Activated naive CD8-positive, alpha-beta T cell treated with anti-CD3 and anti-CD28 coated beads for 36 hours (primary cell): ENCODE measurements at places on chromosomes 12 and 14. TPM values are rescaled to one million over a fixed set of nuclear protein-coding genes. Genes with fewer than 3 reads are reported as not detected.

- H3K27ac ChIP-seq: no peak overlapping the region
- no peaks in the 10 kb centered on the region for H3K27me3 ChIP-seq
- no peak for DNase-seq
- no peaks in the 10 kb centered on the region for H3K4me1 ChIP-seq
- H3K4me3 ChIP-seq: no peak overlapping the region
Measured at GRCh38 chr12:118432812-118433545, 56.6 kb downstream of the SUDS3 start.

GRCh38 chr14:41604721-41605531, 1.8 kb upstream of the LRFN5 start:
- peak; percentile 0 for DNase-seq
- H3K27me3 ChIP-seq: peaks cover 72% of the 10 kb centered on the region
- peak overlapping the region; percentile 14 for H3K4me3 ChIP-seq
- H3K27ac ChIP-seq: no peak overlapping the region

DNA sequence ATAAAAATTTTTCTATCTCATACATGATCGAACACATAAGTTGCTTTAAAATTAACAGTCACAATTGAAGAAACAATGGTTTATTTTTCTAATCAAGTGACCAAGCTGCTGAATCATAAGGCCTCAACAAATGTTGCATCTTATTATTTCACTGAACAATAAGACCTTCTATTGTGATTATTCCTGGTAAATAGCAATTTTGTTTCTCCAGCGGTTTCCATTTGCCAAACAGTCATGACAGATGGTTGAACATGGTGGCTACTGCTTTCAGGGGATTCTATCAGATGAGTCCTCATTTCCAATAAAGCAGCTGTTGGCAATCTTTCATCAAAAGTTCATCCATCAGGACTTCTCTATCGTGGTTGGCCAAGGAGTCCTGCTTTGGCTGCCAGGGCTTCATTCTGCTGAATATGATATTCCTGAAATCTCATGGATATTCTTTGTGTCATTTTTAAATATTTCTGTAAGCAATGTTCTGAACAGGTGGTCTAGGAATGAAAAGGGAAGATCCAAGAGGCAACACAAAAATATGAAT, 13.0 kb downstream of the TOMM20L start:
- no peak for DNase-seq
- H3K4me3 ChIP-seq: no peak overlapping the region
- H3K27ac ChIP-seq: no peak overlapping the region
- no peaks in the 10 kb centered on the region for H3K27me3 ChIP-seq
- no peaks in the 10 kb centered on the region for H3K4me1 ChIP-seq

TMEM116 gene
- 10.1 TPM for total RNA-seq

CDK17 gene
- 31.7 TPM for total RNA-seq
